ENCODE measurements at places on chromosomes 5 and 9.

GRCh38 chr9:13478160-13478559 is 198.7 kb upstream of the MPDZ start:
- no peak for DNase-seq

DNA sequence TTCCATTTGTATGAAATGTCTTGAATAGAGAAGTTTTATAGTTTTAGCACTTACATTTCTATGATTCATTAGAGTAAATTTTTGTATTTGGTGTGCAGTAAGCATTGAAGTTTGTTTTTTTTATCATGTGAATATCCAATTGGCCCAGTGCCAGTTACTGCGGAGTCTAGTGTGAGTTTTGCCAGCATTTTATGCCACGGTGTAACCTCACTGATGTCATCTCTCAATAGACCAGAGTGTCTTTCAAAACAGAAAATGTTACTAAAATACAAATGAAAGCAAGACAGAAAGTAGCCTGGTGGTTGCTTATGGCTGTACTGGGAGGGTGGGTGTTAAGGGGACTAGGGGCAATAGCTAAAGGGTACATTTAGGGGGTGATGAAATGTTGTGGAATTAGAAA is 62.8 kb downstream of the IPPK start:
- no peak for DNase-seq

- DNase-seq = no peak
These were observed 120.3 kb upstream of the FTMT start for GRCh38 chr5:121731377-121731776.

DNA sequence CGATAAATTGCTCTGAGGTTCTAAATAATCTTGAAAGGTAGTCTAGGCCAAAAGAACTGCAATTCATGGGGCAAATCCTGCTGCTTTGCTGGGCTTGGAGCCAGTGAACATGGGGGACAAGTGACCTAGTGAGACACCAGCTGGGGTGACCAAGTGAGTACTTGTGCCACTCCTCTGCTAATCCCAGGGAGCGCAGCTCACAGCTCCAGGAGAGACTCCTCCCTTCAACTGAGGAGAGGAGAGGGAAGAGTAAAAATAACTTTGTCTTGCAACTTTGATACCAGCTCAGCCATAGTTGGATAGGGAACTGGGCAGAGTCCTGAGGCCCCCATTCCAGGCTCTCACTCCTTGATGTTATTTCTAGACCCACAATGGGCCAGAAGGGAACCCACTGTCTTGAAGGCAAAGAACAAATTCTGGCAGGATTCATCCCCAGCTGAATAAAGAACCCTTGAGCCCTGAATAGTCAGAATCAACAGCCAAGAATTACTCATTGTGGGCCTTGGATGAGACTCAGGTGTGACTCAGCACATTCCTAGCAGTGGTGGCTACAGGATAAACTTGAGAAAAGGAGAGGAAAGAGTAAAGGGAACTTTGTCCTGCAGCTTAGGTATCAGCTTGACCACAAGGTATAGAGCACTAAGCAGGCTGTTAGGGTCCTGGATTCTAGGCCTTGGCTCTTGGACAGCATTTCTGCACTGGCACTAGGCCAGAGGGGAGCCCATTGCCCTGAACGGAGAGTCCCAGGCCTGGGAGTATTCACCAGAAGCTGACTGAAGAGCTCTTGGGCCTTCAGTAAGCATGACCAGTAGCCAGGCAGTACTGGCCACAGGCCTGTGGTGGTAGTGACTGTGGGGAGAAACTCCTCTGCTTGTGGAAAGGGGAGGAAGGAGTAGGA is 288.3 kb upstream of the CDH18 start:
- no peak for DNase-seq

DNA sequence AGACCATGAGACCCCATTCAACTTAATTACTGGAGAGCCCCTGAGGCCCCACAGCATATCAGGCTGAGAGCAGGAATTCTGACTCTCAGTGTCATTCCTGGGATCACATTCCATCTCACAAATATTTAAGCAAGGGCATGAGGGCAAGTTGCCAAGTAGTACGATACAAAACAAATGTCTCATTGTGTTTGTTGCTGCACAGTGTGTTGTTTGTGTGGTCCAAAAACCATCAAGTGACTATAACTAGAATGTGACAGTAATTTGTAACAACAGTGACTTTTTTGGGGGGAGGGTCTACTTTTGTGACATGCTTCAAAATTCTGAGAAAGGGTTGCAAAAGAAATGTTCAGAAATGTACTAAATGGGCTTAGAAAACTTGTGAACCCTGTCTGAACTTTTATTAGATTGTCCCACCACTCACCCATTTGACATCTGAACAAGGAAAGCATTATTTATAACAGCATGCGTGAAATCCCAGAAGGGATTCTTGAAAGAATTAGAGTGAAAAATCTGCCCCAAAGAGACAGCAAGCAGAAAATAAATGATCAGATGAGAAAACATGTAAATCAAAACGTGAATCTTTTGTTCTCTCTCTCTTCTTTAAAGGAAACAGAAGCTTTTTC is 347.0 kb downstream of the NTRK2 start:
- DNase-seq = no peak

GRCh38 chr9:112640311-112640710 is 77.6 kb downstream of the INIP start:
- DNase-seq = no peak

DNA sequence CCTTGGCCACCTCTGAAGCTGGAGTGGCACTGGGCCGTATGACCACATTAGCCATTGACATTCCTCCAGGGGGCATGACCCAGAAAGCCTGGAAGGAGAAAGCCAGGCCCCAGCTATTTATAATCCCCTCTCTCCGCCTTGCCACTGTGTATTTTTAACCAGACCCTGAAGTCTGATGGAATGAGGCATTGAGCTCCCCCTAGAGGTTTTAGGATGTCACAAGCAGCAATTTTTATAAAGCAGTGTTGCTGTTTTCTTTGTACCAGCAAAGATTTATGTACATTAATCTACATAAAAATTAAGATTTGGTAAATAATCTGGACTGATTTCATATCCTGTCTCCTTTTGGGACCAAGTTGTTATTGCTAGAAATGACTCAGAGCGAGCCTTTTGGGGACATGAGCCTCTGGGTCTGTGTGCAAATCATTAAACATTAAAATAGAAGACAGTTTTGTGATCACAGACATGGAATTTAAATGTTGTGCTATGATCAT is 127.1 kb downstream of the TRIO start:
- DNase-seq = no peak

- no peak for DNase-seq
These were observed 217.2 kb downstream of the MELK start for GRCh38 chr9:36789886-36790285.

DNA sequence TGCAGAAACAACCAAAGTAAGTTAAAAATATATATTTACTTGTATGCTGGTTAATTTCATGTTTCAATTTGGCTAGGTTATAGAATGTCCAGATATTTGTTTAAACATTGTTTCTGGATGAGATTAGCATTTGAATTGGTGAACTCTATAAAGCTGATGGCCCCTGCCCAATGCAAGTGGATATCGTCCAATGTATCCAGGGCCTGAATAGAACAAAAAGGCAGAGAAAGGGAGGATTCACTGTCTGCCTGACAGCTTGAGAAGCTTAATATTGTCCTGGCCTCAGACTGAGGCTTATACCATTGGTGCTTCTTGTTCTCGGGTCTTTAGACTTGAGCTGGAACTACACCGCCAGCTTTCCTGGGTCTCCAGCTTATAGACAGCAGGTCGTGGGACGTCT is 446.7 kb upstream of the ACTBL2 start:
- no peak for DNase-seq

DNA sequence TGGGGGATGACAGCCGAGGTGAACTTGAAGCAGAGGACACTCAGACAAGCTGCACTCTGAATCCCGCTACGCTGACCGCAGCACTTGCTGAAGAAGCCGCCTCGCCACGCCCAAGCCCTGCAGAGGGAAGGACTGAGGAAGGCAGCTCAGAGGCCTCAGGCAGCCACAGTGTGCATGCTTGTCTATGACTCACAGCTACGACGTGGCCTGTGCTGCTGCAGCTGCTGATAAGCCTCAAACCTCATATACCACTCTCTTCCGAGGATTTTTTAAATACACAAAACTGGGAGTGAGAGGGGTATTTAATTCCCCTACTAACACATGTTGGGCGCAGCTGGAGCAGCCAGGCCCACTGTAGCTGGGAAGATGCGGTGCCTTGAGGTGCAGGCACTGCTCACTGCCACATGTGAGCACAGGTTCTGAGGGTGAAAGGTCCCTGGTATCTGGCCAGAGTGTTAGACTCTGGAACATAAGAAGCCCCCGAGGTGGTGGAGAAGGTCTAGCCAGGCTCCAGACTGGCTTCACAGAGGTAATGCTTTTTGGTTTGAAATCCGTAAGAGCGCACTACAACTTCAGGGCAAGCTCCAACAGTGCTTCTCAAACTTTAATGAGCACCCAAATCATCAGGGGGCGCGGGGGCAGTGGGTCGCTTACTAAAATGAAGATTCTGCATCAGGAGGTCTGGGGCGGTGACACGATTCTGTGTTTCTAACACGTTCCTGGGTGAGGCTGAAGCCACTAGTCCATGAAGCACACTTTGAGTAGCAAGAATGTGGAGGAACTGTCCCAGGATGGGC is 196.8 kb downstream of the AUH start:
- DNase-seq = peak; percentile 86

GRCh38 chr9:78698371-78698770 is 401.4 kb downstream of the PSAT1 start:
- no peak for DNase-seq

DNA sequence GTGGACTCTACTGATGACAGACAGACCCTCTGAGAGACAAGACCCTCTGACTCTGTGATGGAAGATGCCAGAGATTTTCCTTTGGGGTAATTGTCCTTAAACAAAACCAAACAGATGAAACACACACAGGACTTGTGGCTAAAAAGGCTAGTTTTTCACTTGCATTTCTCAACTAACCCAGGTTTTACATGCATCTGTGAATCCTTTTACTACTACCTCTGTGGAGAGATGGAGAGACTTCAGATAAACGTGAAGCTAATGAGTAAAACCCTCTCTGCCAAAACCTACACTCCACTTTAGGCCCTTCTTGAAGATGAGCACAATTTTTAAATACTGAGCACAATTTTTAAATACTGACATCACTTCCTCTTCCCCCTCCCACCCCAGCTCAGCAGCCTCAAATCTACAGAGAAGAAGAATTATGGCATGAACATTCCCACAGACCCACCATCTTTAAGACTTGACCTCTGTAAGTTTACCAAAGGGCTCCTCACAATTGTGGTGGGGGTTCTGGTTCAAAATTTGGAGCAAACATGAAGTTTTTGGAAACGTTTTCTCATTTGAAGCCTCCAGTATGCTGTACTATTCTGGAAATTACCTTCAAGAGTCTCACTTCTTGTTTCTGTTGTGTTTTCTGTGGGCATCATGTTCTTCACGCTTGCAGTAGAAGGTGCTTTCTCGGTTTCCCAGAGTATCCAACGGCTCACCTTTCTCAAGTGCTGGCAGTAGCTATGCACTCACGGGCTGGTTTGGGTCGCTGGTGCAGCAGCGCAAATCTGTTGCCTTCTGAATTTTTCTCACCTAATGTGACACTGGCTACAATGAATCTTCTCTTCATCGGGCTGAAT is 42.7 kb downstream of the ACER2 start:
- no peak for DNase-seq

- no peak for DNase-seq
These were observed 15.0 kb downstream of the TBC1D2 start for GRCh38 chr9:98240475-98240874.

DNA sequence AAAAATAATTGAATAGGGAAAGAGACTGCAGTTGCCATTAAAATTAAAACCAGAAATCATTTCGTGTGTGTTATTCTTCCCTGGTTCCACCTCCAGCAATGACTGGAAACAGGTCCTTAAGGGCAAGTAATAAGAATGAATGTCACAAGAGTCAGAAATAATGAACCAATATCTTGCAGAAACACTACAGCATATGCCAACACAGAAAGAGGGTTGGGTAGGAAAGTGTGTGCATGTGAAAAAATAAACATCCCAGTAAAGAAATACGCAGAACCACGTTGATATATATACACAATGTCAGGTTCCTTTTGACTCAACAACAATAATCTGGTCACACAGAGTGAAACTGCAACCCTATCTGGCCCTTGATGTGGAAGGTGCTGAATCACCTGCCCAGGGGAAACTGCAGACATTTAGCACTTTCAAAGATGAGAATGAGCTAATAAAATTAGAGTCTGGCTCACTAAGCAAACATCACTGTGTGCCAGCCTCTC is 15.0 kb downstream of the HMHB1 start:
- DNase-seq = peak; percentile 59

GRCh38 chr5:136228136-136228757 is 35.3 kb upstream of the SMIM32 start:
- no peak for DNase-seq
